Thyroid gland (tissue), 4 donors: ENCODE measurements at places on chromosomes 12 and 14. TPM values are rescaled to one million over a fixed set of nuclear protein-coding genes. Genes with fewer than 3 reads are reported as not detected.

The GYS2 gene
- not detected for total RNA-seq

DNA sequence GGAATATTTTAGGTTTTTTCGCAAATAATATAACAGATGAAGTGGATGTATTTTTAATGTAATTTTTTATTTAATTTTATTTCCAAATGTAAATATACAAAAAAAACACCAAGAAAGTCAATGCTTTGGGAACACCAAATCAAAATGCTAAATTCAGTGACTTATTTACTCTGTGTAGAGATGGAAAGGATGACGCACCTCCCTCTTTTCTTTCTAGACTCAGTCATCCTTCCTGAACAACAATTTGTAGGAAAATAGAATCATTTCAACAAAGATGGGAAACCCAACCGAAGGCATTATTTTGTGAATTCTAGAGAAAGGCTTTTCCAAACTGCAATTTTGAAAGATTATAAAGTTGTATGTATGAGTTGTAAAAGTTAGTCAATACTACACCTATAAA is 57.7 kb downstream of the CCER1 start:
- DNase-seq = no peak
- H3K36me3 ChIP-seq = no peaks in the 10 kb centered on the region
- no peak overlapping the region for H3K4me3 ChIP-seq
- no peaks in the 10 kb centered on the region for H3K27me3 ChIP-seq
- H3K4me1 ChIP-seq = no peaks in the 10 kb centered on the region

GRCh38 chr14:66998013-66998412 is 191.2 kb upstream of the GARIN2 start:
- H3K36me3 ChIP-seq = no peaks in the 10 kb centered on the region
- H3K4me1 ChIP-seq = no peaks in the 10 kb centered on the region
- H3K27ac ChIP-seq = no peak overlapping the region
- no peak overlapping the region for H3K4me3 ChIP-seq
- no peaks in the 10 kb centered on the region for H3K27me3 ChIP-seq
- DNase-seq = no peak

DNA sequence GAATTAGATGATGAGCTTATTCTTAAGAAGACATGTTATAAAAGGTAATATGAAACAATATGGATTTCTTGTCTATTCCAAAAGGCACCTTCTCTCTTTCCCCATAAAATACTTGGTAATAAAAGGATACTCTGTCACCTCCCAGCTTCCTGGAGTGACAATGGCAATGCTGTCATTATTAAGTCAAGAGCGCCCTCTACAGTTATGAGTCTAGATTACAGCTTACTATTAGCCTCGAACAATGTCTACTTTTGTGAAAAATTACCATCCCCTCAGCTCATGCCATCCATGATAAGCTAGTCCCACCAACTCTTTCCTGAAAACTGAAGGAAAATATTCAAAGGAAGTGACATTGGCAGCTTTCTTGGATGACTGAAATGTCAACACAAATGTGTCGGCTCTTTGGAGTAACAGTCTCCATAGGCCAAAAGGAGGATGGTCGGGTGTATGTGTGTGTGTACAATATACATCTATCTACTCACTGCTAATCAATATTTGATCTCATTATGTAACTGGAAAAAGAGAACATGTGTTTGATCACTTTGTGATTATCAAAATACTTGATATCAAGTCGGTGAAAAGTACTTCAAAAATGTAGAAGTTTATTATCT is 48.7 kb upstream of the CDKN3 start:
- DNase-seq = no peak
- H3K27me3 ChIP-seq = no peaks in the 10 kb centered on the region

DNA sequence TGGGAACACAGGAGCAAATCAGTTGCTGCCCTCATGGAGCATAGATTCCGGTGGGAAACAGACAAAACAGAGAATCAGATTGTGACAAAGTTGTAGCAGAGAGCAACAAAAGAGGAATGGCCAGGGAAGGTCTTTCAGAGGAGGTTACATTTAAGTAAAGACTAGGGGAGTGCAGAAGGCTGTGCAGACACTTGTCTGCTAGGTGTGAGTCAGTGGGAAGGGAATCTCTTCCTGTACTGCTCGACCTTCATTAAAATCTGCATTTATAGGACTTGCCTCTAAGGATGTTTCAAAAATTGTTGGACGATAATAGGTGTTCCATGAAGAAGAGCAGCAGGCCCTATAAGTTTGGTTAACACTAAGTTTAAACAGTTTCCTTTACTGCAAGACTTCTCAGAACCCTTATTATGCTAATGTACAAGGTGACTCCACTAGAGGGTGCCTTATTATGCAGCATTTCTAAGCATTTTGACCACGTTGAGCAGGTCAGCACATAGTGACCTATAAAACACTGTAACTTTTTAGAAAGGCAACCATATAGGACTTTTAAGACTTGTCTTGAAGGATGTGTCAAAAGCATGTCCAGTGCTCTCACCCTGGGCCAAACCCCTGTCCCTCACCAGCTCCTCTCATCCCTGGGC is 91.8 kb upstream of the RIC8B start:
- no peaks in the 10 kb centered on the region for H3K36me3 ChIP-seq
- H3K27me3 ChIP-seq = no peaks in the 10 kb centered on the region
- no peak overlapping the region for H3K27ac ChIP-seq
- DNase-seq = no peak
- H3K4me3 ChIP-seq = no peak overlapping the region
- no peaks in the 10 kb centered on the region for H3K4me1 ChIP-seq

DNA sequence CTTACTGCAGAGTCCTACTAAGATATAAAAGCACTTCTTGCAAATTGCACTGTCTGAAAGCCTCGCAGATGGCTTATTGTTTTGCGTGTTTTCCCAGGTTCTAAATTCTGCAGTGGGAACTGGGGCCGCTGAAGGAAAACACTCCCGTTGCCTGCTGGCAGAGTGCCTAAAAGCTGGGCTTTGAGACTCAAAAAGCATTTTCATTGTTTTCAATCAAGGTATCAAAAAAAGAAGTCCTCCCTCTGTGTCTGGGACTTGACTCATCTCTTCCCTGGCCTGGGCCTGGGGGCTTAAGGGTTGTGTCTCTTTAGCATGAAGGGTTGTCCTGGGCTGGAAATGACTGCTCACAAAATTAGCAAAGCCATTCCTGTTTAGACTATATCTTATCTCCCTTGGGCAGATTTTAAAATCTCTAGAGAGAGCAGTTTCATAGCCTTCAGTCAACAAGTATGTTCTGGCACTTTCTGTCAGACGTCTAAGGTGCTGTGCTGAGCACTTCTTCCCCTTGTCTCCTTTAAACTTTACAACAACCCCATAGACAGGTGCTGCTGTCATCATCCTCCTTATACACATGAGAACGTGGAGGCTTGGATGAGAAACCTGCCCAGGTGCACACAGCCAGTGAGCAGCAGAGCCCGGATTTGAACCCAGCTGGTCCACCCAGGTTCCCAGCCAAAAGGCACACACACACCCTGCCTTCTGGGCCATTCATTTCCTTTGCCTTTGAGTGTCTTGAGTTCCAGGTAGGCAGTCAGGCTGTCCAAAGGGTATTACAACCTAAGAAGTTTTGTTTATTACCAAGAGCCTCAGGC is 31.1 kb downstream of the ELK3 start:
- no peak for DNase-seq
- H3K4me1 ChIP-seq = peaks cover 4% of the 10 kb centered on the region
- no peaks in the 10 kb centered on the region for H3K27me3 ChIP-seq
- H3K36me3 ChIP-seq = peaks cover 9% of the 10 kb centered on the region
- H3K4me3 ChIP-seq = no peak overlapping the region

The NEDD1 gene
- 19.1 TPM for total RNA-seq

- no peak for DNase-seq
- H3K27ac ChIP-seq = no peak overlapping the region
- H3K4me3 ChIP-seq = no peak overlapping the region
- no peaks in the 10 kb centered on the region for H3K27me3 ChIP-seq
These were observed 77.7 kb upstream of the KCNJ8 start for GRCh38 chr12:21852251-21852650.

DNA sequence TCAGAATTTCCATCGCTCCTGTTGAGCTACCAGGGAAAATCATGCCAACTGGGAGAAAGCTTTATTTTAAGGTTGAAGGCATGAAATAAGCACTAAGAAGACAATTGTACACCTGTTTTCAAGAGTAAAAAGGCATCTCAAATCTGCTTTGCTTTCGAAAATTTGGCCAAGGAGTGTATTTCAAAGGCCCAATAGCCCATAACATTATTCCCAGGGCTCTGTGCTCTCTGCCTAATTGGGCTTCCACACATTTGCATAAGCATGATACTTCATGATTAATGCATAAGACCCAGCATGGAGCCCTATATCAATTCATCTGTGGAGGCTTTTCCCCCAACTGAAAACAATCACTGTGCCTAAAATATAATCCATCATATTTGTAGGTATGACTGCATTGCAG is 258.5 kb downstream of the NOVA1 start:
- H3K36me3 ChIP-seq = no peaks in the 10 kb centered on the region
- no peak overlapping the region for H3K4me3 ChIP-seq
- no peak overlapping the region for H3K27ac ChIP-seq
- no peaks in the 10 kb centered on the region for H3K27me3 ChIP-seq

- no peak overlapping the region for H3K27ac ChIP-seq
- H3K4me3 ChIP-seq = no peak overlapping the region
- H3K36me3 ChIP-seq = no peaks in the 10 kb centered on the region
- no peaks in the 10 kb centered on the region for H3K27me3 ChIP-seq
- no peaks in the 10 kb centered on the region for H3K4me1 ChIP-seq
These were observed 247.6 kb downstream of the BCAT1 start for GRCh38 chr12:24701343-24701742.

GRCh38 chr12:40310211-40310610 is 85.4 kb downstream of the LRRK2 start:
- no peaks in the 10 kb centered on the region for H3K36me3 ChIP-seq
- no peak overlapping the region for H3K27ac ChIP-seq
- H3K4me1 ChIP-seq = no peaks in the 10 kb centered on the region
- DNase-seq = no peak
- no peak overlapping the region for H3K4me3 ChIP-seq

- H3K36me3 ChIP-seq = no peaks in the 10 kb centered on the region
- H3K27me3 ChIP-seq = no peaks in the 10 kb centered on the region
- no peaks in the 10 kb centered on the region for H3K4me1 ChIP-seq
- no peak for DNase-seq
These were observed 15.8 kb downstream of the FAM222A start for GRCh38 chr12:109729371-109729781.

The IFNG-AS1 gene
- not detected for total RNA-seq
